ENCODE measurements at places on chromosomes 2 and 18. TPM values are rescaled to one million over a fixed set of nuclear protein-coding genes. Genes with fewer than 3 reads are reported as not detected.

DNA sequence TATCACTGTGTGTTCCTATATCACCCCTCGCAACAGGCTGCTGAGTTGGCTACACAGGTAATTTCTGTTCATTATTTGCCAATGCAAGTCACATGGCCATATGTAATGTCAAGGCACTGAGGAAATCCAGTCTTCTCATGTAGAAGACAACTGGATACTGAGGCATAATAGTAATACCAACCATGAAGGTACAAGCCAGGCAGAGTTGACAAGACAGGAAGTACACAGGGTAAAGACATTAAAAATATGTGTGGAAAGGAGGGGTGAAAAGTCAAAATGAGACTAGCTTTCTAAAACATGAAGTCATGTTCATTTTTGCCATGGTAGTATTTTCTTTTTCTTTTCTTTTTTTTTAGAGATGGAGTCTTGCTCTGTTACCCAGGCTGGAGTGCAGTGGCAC lies 17.5 kb upstream of the RNF138 start:
- no peak overlapping the region for H3K4me3 ChIP-seq
- H3K27me3 ChIP-seq = no peaks in the 10 kb centered on the region
- H3K27ac ChIP-seq = no peak overlapping the region
- H3K36me3 ChIP-seq = peaks cover 55% of the 10 kb centered on the region

NEU2 gene
- not detected for total RNA-seq

LNPK gene
- 20.2 TPM for total RNA-seq

GRCh38 chr2:12855508-12855907 lies 138.8 kb downstream of the TRIB2 start:
- H3K4me1 ChIP-seq = no peaks in the 10 kb centered on the region
- no peak for DNase-seq
- H3K4me3 ChIP-seq = no peak overlapping the region
- no peak overlapping the region for H3K27ac ChIP-seq
- no peaks in the 10 kb centered on the region for H3K36me3 ChIP-seq

DNA sequence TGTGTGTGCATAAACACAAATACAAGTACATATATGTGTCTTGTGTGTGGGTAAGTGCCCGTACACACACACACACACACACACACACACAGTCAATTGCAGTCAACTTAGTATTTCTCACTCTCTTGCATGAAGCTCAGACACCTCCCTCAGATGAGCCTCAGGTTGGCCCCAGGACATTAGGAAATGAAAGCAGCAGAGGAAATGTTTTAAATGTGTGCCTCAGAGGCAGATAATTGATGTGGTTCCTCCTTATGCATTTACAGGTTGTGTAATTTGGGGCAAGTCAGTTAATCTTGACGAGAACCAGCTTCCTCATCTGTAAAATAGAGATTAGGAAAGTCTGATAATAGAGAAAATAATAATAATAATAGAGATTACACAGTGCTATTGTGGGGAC lies 814.0 kb upstream of the ID2 start:
- no peaks in the 10 kb centered on the region for H3K36me3 ChIP-seq
- no peak overlapping the region for H3K4me3 ChIP-seq
- H3K4me1 ChIP-seq = peaks cover 9% of the 10 kb centered on the region
- no peak overlapping the region for H3K27ac ChIP-seq
- DNase-seq = peak; percentile 32

DNA sequence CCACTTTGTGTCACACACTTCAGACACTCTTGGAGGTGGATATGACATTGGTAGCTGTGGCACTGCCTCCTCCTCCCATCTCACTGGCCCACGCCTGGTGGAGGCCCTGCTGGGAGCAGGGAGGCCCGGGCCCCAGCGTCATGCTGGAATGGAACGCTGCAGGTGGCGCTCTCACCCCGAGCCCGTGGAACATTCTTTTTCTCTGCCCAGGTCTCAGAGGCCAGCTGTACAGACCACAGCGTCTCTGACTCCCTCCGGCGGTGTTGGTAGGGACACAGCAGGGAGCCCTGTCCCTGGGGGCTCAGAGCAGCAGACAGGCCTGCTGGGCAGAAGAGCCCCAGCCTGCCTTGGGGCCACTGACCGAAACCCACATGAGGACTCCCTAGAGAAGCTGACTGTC lies 218.1 kb downstream of the TWIST2 start:
- no peaks in the 10 kb centered on the region for H3K4me1 ChIP-seq
- DNase-seq = no peak
- no peaks in the 10 kb centered on the region for H3K27me3 ChIP-seq
- no peaks in the 10 kb centered on the region for H3K36me3 ChIP-seq
- H3K27ac ChIP-seq = no peak overlapping the region
- H3K4me3 ChIP-seq = no peak overlapping the region

DNA sequence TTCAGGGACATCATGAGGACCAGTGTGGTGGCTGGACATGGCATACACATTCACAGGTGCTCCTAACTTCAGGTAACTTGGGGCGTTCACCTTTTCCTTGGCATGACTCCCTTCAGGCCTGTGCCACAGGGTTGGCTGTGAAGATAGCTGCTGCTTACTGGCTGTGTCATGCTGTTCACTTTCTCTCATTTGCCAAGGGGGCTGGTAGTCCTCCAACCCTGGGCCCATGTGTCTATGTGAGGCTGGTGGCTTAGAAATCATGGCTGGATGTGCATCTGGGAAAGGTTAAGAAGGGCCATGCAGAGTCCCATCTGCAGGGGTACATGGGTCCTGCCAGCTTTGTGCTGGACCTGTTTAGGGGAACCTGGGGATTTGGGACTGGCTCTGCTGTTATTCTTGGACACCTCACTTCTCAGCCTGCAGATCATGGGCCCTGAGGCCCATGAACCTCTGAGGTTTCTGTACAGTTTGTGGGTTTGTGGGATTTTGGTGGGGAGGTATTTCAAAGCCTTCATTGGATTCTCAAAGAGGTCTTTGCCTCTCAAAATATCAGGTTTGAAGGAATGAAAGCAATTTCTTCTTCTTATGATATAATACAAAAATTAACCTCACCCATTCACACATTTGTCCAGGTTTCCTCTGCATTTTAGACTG lies 62.9 kb downstream of the FHOD3 start:
- H3K36me3 ChIP-seq = no peaks in the 10 kb centered on the region
- H3K4me1 ChIP-seq = no peaks in the 10 kb centered on the region
- H3K27ac ChIP-seq = no peak overlapping the region
- DNase-seq = no peak

FEV gene
- total RNA-seq = not detected

GRCh38 chr2:15737314-15738224 lies 145.9 kb downstream of the DDX1 start:
- peaks cover 7% of the 10 kb centered on the region for H3K4me1 ChIP-seq
- no peak overlapping the region for H3K4me3 ChIP-seq
- H3K36me3 ChIP-seq = no peaks in the 10 kb centered on the region
- peaks cover 59% of the 10 kb centered on the region for H3K27me3 ChIP-seq

DNA sequence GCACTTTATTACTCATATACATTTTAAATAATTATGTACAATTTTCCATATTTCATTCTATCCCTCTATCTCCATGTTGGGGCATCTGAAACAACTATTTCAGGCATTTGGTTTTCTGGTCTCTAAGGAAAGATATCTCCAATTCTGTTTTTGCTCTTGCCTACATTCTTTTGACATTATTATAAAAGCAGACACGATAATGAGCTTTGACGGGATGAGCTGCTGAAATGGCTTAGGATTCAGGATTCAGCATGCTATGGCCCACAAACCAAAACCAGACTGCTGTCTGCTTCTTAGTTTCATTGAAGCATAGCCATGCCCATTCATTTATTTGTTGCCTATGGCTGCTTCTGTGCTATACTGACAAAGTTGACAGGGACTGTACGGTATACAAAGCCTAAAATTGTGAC lies 42.7 kb upstream of the GLS start:
- no peaks in the 10 kb centered on the region for H3K36me3 ChIP-seq
- no peak overlapping the region for H3K4me3 ChIP-seq
- peaks cover 7% of the 10 kb centered on the region for H3K4me1 ChIP-seq
- peaks cover 2% of the 10 kb centered on the region for H3K27me3 ChIP-seq
- DNase-seq = no peak

LAMA3 gene
- total RNA-seq = 0.61 TPM

DNA sequence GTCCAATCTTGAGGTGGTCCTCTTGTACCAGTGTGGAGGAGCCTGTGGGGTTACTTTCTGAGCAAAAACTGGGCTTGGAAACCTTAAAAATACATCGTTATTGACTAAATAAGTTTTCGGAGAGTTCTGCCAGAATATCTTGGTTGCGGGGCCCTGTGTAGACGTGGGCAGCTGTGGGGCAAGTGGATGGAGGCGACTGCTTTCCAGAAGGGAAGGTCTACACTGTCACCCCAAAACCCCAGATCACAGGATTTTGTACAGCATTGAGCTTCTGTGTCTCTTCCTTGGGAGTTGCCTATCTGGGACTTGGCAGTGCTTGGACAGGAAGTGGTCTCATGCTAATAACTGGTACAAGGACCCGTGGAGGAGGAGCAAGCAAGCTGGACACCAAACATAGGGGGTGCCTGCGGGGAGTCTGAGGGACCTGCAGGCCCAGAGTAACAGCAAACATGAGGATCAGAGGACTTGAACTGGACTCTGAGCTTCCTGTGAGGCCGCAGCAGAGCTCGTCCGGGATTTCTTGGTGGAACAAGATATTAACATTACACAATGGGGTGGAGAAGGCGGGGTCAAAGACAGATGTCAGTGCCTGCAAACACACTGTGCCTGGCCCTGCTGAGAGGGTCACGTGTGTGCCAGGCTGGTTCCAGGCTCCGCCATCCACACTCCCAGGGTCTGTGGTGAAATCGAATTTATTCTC lies 48.0 kb upstream of the CTLA4 start:
- no peak overlapping the region for H3K4me3 ChIP-seq
- H3K4me1 ChIP-seq = peaks cover 3% of the 10 kb centered on the region
- no peaks in the 10 kb centered on the region for H3K36me3 ChIP-seq
- H3K27ac ChIP-seq = no peak overlapping the region
- H3K27me3 ChIP-seq = peaks cover 30% of the 10 kb centered on the region

IL18R1 gene
- total RNA-seq = 1.5 TPM

- no peak overlapping the region for H3K27ac ChIP-seq
- peak overlapping the region; percentile 8 for H3K4me3 ChIP-seq
These were observed 165.0 kb downstream of the RAD51AP2 start for GRCh38 chr2:17353263-17353662.

DNA sequence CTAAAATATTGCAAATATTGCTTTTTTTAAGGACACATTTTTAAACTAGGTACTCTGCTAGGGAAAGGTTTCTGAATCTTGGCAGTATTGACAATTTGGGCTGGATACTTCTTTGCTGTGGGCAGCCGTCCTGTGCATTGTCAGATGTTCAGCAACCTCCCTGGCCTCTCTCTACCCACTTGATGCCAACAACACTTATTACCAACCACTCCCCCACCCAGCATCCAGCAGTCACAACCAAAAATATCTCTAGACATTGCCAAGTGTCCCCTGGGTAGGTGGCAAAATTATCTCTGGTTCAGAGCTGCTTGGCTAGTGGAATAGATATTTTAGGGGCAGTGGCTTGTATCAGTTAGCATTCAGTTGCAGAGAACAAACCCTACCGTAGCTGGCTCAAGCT lies 114.3 kb upstream of the PNPT1 start:
- H3K4me1 ChIP-seq = no peaks in the 10 kb centered on the region
- DNase-seq = no peak
- H3K4me3 ChIP-seq = no peak overlapping the region
- H3K27ac ChIP-seq = no peak overlapping the region
- no peaks in the 10 kb centered on the region for H3K36me3 ChIP-seq

GRCh38 chr2:9661261-9661660 lies 30.5 kb upstream of the YWHAQ start:
- no peak overlapping the region for H3K4me3 ChIP-seq
- DNase-seq = no peak
- H3K36me3 ChIP-seq = no peaks in the 10 kb centered on the region
- no peaks in the 10 kb centered on the region for H3K4me1 ChIP-seq
- H3K27me3 ChIP-seq = no peaks in the 10 kb centered on the region

DNA sequence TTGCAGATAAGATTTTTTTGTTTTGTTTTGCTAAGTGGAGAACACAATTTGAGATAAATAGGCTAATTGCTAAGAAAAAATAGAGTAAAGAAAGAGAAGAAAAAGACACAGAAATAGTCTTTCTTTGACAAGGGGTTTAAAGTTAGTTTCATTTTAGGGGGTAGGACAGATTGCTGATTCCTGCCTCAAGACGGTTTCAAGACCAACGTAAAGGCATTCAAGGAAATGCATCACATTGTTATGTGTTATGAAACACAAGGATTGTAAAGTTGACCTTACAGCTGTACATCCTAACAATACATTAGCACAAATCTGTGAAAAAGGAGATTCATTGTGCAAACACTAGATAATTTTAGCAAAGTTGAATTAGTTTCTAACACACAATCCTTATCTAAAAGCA lies 22.7 kb upstream of the ETAA1 start:
- H3K4me3 ChIP-seq = no peak overlapping the region
- no peak for DNase-seq
- no peaks in the 10 kb centered on the region for H3K4me1 ChIP-seq
- no peaks in the 10 kb centered on the region for H3K36me3 ChIP-seq
- no peaks in the 10 kb centered on the region for H3K27me3 ChIP-seq

- no peak overlapping the region for H3K4me3 ChIP-seq
- H3K27me3 ChIP-seq = no peaks in the 10 kb centered on the region
- no peaks in the 10 kb centered on the region for H3K4me1 ChIP-seq
- no peak for DNase-seq
- no peaks in the 10 kb centered on the region for H3K36me3 ChIP-seq
These were observed 134.7 kb downstream of the ASXL3 start for GRCh38 chr18:33712719-33713118.

MFF gene
- total RNA-seq = 74.8 TPM

DNA sequence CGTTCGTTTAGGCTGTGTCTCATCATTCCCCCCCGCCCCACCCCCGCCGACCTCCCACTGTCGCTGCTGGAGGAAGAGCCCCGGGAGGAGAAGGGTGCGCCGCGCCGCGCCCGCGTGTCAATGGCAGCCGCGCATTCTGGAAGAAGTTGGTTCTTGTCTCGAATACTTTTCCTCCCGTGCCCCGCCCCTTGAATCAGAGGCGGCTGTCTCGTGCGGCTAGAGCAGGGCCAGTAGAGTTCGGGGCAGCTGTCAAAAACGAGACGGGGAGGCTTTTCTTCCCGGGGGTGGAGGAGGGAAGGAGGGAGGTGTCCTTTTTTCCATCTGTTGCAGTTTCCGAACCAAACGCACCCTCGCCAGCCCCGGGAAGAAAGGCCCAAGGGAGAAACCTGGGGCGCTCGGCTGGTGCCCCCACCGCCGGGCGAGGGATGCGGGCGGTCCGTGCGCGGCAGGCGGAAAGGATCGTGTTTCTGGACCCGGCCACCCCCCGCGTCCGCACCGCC lies 410 bp upstream of the TGIF1 start:
- peak overlapping the region; percentile 96 for H3K4me3 ChIP-seq
- H3K36me3 ChIP-seq = peaks cover 11% of the 10 kb centered on the region
- H3K27ac ChIP-seq = peak overlapping the region; percentile 100
- no peaks in the 10 kb centered on the region for H3K27me3 ChIP-seq
- DNase-seq = peak; percentile 92
- peaks cover 14% of the 10 kb centered on the region for H3K4me1 ChIP-seq

DNA sequence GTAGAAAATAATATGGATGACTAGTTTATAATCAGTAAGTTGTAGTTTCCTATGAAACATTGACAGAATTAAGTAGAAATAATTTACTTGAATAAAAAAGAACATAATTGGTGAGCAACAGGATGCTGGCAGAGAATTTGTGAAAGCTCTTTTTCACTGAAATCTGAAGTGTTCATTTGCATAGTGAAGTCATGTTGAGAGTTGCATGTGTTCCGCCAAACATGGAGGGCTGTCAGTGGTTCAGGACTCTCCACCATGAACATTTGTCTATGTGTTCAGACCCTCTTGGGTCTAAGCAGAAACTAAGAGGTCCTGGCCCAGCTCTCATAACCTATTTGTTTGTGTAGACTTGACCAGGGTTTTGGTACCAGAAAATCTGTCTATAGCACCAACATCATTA lies 182.5 kb upstream of the LINC00305 start:
- H3K27ac ChIP-seq = no peak overlapping the region
- no peak for DNase-seq
- no peaks in the 10 kb centered on the region for H3K27me3 ChIP-seq
- H3K4me1 ChIP-seq = no peaks in the 10 kb centered on the region
- H3K4me3 ChIP-seq = no peak overlapping the region

All from endodermal cell (in vitro differentiated cells).